ENCODE measurements at places on chromosomes 2 and 18.

GRCh38 chr18:37540424-37541138, 25.0 kb downstream of the CELF4 start:
- no peak for DNase-seq

GRCh38 chr2:188894979-188895378, 79.2 kb upstream of the COL3A1 start:
- DNase-seq, result no peak

DNA sequence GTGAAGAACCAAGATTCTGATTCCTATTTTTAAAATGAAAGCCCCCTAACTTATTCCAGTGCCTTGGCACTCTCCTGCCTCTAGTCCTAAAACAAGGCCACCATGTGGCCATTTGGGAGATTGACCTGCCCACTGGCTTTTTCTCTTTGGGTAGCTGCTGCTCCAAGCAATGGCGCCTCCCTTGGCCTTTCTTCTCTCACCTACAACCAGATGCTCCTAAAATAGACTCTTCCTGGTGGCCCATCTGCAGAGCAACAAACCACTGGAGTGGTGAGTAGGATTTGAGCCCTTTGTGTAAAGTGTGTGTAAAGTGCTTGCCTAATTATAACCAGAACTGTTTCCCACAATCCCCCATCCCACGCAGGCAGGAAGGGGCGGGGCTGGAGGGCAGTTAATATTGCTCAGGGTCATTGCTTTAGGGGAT, 114.2 kb downstream of the FHOD3 start:
- no peak for DNase-seq

DNA sequence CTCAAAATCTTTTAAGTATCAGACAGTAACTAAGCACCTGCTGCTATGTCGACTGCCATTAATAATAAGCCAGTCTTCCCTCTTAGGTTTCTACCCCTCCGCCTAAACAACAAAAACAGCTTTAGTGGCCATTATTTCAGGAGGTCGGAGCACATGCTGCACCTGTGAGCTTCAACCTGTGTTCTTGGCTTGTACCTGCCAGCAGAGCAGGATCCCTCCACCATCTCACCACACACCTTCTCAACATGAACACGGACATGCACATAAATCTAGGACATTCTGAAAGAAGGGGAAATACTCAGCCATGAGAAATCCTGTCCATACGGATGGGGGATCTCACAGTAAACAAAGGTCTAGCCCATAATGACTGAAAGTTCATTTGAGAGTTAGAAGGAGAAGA, 3.7 kb downstream of the CYB5A start:
- no peak for DNase-seq

DNA sequence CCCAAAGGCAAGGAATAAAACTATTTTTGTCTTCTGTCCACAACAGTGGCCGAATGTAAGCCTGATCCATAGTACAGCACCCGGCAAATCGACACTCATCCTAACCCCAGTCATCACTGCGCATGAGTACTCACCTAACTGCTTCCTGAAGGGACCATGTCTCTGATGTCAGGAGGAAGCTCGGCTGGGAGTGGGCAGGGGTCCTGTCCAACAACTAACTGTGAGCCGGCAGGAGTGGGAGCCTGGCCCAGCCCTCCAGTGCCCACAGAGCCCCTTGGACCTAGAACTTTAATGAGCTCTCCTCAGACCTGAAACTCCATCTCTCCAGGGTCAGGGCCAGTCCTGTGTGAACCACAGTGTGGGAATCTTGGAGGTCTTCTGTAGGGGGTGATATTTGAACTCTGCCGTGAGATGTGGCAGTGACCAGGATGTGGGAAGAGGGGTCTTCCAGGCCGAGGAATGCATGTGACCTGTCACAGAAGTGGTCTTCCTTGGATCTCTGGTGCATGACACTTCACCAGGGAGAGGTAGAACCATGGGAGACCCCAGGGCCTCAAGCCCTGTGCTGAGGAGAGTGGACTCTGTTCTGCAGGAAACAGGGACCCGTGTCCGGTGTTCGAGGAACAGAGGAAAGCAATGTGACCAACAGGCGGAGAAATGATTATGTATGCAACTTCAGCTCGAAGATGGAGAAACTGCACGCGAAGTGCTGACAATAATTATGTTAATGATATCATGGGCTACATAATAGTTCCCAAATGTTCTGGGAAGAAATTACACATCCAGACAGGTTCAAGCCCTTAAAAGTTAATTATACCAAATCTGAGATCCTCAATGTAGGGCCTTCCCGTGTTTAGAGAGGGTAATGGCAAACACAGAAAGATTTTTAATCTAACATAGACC, 240.1 kb upstream of the HDAC4 start:
- DNase-seq, result no peak

- DNase-seq, result no peak
These were observed 1500.6 kb upstream of the TMEFF2 start for GRCh38 chr2:193695367-193695766.

GRCh38 chr2:195562570-195563566, 94.2 kb upstream of the SLC39A10 start:
- DNase-seq, result no peak

- no peak for DNase-seq
These were observed 97.5 kb upstream of the SPATS2L start for GRCh38 chr2:200209030-200209429.

DNA sequence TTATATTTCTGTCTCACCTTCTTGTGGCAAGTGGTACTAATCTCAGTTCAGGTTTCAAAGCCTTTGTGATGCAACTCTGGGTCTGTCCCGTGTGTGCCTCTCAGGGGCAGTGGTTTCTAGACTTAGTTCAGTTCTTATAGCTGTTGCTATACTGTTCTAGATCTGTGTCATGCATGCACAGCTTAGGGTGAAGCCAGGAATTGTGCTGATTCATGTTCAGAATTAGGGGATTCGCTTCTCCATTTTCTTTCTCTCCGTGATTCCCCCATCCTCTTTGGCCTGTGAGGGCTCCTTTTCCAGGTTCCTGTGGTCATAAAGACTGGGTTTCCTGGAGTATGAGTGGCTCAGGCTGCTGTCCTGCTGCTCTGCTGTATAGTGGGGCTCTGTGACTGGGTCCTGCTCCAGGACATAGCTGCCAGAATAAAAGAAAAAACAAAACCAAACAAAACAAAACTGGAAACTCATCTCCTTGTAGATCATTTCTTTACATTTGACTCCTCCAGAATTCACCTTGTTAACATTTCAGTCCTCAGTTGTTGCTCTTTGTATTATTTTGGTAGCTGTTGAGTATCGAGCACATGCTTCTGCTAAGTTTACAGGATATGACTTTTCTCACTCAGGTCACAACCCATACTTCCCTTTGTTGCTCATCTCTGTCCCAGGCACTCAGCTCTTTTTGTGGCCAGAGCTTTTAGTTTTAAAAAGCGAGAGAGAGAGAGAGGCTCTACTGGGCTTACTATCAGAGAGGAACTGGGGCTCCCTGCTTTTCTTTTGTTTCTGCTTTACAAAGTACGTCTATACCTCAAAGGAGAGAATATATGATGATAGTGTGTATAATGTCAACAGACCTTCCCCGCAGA, 34.2 kb downstream of the CERS6 start:
- DNase-seq, result peak; percentile 50

GRCh38 chr18:27619090-27619772, 434.1 kb upstream of the CHST9 start:
- no peak for DNase-seq

DNA sequence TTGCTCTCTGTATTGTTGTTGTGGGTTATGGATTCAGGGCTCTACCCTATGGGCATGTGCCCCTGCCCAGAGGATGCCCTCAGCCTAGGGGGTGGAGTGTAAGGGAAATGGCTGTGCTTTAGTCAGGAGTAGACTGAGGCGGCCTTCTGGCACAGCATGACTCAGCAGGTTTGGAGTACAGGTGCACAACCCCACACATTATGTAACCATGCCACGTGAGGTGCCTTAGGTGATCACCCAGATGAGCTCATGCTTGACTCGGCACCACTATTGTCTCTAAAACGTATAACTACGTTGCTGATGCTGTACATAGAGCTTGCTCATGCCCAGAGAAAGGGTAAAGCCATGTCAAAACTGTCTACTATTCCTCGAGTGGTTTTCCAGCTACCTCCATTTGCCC, 48.3 kb upstream of the ZC3H15 start:
- no peak for DNase-seq

DNA sequence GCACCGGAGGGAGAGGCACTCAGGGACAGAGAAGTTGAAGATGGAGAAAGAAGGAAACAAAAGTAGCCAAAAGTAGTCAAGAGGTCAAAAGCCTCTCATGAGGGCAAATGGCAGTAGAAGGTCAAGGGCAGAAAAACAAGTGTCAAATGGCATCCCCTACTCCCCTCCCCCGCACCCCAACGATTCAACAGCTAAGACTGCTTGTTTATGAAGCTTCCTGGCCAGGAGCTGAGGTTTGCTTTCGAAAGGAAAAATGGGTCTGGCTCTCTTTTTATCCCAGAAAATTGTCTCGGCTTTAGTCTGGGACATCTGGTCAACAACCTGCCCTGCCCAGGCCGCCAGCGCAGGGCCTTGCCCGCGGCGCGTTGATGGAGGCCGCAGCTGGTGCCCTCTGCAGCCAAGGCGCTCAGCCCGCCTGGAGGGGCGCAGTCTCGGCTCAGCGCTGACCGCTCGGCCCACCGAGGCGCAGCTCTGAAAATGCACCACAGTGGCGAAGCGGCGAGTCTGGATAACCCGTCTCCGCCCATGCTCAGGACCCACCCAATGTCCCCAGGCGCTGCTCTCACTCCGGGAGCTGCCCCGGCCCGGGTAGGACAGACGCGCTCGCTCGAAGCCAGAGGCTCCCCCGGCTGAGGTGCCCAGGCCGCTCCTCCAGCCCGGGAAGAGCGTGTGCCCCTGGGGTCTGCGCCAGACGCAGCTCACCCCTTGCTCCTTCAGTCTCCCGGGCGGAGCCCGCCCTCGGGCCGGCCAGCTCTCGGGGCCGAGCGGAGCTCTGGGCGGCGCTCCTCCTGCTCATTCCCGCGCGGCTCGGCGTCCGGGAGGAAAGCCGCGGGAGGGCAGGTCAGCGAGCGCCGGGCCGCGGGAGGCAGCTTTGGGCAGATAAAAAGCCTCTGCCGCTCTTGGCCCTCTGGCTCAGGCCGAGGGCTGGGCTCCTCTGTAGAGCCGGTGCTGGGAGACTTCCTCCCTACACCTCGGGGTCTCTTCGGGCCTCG, 1.8 kb upstream of the TBR1 start:
- DNase-seq, result no peak

GRCh38 chr2:62999905-63000304, 50.7 kb upstream of the OTX1 start:
- no peak for DNase-seq

GRCh38 chr2:57880967-57881366, 165.6 kb upstream of the VRK2 start:
- no peak for DNase-seq

- DNase-seq, result no peak
These were observed 38.1 kb upstream of the EML6 start for GRCh38 chr2:54685263-54685775.

GRCh38 chr2:29733965-29734364, 187.4 kb downstream of the ALK start:
- DNase-seq, result no peak

- DNase-seq, result no peak
These were observed 11.7 kb downstream of the OSBPL6 start for GRCh38 chr2:178205853-178206521.

- DNase-seq, result no peak
These were observed 66.9 kb upstream of the ITM2C start for GRCh38 chr2:230797515-230798495.

- no peak for DNase-seq
These were observed 873.0 kb downstream of the CPS1 start for GRCh38 chr2:211429256-211429920.

DNA sequence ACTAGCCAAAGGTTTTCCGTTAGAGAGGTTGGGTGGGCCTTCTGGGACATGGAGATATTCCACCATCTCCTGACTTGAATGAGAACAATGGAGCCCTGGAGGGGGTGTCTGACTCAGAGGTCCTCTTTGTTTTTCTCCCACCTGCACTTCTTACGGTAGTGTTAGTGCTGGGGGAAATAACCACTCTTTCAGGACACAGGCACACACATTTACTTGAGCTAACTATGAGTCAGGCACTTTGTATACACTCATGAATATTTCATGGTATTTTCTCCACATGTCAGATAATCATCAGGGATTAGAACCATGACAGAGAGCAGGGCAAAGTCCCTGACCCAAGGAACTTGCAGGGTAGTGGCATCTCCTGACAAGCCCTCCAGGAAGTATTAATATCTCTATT, 439.1 kb downstream of the TSN start:
- no peak for DNase-seq

DNA sequence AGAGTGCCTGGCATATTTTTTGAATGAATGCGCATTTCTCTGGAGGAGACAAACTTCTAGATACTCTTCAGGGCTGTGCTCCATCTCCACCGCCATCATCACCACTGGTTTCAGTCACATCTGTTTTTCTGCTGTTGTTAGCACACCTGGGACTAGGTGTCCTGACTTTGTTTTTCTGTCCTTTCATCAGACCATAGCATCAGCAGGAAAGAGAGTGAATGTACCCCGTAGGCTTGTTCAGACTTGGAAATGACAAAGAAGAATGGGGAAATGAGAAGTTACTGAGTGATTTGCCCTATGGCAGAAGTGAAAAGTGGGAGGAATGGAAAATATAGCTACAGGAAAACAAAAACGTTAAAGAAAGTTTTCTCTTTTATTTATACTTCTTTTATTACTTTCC, 965.2 kb upstream of the FANCL start:
- DNase-seq, result no peak

DNA sequence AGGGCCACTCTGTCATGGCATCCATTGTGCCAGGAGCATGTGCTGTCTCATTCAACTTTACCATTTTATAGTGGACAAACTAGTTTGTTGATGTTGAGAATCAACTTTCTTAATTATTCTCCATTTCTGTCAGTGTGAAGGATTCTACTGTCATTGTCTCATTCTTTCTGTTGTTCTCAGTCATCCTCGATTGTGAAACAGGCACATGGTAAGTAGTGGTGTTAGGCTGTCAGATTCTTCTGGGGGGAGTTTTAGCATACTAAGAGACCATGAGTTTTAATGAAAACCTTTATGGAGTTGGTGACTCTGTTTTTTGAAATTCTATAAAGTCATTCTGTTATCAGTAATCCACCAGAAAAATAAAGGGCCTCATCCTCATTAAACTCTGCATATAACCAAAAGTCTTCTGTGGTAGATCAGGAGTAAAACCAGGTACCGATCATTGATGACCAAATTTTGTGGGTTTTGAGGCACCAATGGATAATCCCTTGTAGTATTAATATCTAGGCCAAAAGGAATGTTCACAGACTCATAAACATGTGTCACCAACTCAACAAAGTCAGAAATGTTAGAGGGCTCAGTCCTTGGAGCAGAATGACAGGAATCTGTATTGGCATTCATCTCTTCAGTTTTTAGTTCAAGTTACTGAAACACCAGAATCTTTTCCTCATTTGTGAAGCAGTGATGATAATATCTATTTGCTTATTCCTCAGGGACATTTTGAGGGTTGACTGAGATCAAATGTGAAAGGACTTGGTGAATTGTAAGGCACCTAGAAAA, 73.2 kb downstream of the CERS6 start:
- no peak for DNase-seq

- no peak for DNase-seq
These were observed 70.3 kb downstream of the VWC2L start for GRCh38 chr2:214481204-214481603.
